Common myeloid progenitor, CD34-positive (primary cell): ENCODE measurements at places on chromosomes 7 and 10.

- DNase-seq = no peak
These were observed 10.3 kb downstream of the TBL2 start for GRCh38 chr7:73567846-73568685.

GRCh38 chr7:116776610-116777289 is 85.6 kb upstream of the CAPZA2 start:
- no peak for DNase-seq

- DNase-seq = no peak
These were observed 858.5 kb downstream of the KCNMA1 start for GRCh38 chr10:76778914-76779795.

DNA sequence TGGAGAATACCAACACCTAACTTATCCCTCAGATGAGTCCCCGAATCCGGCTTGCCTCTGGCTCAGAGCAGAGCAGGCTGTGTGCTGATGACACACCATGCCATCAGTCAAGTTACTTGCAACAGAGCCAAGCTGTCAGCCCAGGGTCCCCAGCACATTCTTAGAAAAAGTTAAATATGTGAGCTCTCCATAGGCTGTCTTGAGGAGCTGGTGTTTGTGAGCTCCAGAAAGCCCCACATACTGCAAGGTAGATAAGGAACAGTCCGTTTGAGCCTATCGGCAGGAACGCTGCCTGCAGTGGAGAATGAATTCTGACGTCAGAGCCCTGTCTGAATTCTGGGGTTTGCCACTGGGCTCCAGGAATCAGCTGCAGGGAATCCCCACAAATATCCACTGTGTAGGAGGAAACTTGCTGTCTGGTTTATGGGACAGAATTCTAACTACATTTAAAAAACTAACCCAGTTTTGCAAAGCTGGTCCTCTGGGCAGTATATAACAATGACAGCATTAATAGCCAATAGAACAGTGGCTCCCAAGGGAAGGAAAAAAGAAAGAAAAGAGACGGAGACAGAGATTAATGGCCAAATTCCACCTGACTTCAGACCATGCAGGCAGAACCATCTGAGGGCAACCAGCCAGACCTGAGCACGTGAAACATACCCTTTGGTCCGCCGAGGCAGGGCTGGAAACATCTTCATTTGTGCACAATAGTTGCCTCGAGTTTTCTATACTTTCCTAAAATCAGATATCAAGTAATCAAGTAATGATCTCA is 3.6 kb downstream of the SFXN4 start:
- DNase-seq = no peak

DNA sequence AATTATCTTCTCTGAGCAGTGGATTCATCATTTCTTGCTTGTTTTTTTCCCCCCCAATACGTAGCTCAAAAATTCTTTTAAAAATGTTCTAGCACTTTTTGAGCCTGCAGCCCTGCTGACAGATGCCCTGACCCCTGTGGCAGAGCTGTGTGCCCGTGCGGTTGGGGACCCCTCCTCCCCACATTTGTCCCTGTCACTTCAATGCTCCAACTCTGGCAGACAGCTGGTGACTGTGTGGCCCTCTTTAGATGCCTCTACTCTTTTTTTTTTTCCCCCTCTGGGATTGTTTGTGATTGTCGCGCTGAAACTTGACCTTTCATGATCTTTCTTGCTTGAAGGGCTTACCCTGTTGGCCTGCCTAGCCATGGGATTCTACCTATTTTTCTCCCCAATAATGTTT is 214.1 kb downstream of the TMEM178B start:
- DNase-seq = no peak
